ENCODE measurements at places on chromosomes 7 and 10.

DNA sequence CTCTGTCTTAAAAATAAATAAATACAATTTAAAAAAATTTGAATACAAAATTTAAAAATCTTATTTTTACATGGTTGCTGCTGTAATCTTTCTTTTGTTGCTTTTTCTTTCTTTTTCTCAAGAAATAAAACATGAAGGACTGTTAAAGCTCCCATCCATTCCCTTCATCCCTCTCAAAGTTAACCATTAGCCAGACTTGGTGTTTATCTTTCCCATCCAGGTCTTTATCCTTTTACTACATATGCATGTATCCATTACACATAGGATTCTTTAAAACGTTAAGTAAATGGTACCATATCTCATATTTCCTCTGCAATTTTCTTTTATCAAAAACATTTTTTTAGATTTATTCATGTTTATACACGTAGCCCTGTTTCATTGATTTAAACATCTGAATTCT, 70.1 kb downstream of the CREB3L2 start:
- DNase-seq, result no peak

DNA sequence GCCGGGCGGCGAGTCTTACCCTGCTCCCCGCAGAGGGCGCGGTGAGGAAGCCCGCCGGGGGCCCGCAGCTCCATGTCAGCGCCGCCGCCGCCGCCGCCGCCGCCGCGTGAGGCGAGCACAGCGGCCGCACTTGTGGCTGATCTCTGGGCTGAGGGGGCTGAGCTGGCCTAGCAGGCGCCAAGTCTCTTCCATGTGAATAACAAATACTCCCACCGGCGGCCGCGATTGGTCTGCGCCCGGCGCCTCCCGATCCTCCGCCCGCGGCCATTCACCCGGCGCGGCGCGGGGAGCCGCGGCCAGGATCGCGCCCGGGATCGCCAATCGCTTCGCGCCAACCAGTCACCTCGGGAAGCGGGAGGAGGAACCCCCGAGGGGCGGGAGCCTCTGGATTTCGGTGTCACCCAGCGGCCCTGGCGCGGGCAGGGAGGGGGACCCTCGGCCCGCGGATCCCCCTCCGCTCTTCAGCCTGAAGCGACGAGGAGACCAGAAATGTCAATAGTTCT, at the start of gene GRM8:
GRM8 (minus strand) TSS at position 164 of the 503 bp plus-strand sequence.
- no peak for DNase-seq

DNA sequence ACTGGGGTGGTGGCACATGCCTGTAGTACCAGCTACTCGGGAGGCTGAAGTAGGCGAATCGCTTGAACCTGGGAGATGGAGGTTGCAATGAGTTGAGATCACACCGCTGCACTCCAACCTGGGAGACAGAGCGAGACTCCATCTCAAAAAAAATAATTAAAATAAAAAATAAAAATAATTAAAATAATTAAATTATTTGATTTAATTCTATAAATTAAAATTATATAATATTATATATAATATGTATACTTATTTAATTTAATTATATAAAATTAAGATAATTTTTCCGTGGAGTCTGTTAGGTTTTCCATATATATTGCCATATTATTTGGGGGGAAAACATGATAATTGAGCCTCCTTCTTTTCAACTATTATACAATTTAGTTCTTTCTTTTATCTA, 12.0 kb downstream of the WIPF3 start:
- DNase-seq, result no peak

DNA sequence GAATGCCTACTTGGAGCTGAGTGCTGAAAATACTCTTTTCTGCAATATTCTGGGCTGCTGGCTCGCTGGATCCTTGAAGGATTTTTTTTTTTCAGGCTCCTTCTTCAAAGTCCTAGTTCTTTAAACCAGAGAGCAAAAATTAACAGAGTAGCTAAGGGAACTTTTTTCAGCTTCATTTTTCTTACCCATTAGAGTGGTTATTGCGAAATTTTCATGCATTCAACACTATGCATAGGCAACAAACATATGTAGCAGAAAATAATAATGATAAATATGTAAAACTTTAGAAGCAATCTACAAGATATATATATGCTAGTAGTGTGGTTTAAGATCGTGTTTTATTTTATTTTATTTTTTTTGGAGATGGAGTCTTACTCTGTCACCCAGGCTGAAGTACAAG, 264.6 kb downstream of the SFMBT2 start:
- DNase-seq, result no peak

GRCh38 chr10:28256776-28257175, 46.1 kb downstream of the MPP7 start:
- DNase-seq, result no peak

DNA sequence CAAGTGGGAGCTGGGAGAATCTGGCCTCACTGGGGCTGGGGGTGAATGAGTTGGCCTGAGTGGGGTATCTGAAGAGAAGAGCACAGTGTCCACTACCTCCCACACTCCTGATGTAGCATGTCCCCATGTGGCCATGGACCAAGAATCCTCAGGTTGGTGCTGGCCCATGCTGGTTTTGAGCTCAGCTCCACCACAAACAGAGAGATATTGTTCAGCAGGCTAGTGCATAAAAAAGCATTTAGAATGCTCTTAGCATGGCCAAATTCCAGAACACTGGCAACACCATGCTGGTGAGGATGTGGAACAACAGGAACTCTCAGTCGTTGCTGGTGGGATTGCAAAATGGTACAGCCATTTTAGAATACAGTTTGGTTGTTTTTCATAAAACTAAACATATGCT, 61.4 kb downstream of the FRMPD2 start:
- no peak for DNase-seq

Data from stimulated activated CD8-positive, alpha-beta memory T cell treated with anti-CD3 and anti-CD28 coated beads, Interleukin-15, amount 100 ng/mL, for 4 hours (primary cell).